ENCODE measurements at places on chromosomes 7 and 10.
A peak's percentile ranks its signal among the peaks of the same experiment; 100 is the strongest.

DNA sequence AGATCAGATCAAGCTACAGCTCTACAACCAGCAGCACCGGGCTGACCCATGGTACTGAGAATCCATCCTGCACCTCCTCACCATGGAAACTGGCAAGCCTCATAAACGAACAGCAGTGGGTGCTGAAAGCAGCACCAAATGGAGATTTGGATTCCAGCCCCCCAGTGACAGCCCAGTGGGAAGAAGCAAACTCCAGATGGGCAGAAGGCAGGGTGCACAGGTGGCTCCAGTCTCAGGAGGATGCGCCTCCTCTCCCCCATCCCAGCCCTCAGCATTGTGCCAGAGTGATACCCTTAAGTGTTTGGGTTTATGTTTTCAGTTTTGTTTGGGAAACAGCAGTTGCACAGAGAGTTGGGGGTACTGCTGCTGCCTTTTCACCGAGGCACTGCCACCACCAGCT, 20.6 kb upstream of the SMO start:
- no peak for DNase-seq

DNA sequence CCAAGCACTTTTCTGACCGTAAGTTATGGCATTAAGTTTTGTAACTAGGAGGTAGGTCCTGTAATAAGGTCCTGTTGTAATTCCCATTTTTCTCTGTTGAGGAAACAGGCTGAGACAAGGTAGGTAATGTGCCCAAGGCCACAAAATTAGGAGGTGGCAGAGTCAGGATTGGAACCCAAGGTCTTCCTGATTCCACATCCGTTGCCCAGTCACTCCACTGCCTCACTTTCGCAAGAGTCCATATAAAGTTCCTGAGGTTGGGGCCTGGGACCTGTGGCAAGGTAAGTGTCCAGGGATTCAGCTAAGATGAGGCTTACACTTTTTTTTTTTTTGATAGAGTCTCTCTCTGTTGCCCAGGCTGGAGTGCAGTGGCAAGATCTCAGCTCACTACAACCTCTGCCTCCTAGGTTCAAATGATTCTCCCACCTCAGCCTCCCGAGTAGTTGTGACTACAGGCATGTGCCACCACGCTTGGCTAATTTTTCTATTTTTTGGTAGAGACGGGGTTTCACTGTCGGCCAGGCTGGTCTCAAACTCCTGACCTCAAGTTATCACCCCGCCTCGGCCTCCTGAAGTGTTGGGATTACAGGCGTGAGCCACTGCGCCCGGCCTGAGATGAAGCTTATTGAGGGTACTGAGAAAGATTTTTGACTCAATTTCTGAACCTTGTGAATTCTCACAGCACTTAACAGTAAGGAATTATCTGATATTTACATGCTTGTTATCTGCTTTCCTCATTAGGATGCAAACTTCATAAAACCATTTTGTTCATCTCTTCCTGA, 20.3 kb upstream of the GNA12 start:
- no peak for DNase-seq

DNA sequence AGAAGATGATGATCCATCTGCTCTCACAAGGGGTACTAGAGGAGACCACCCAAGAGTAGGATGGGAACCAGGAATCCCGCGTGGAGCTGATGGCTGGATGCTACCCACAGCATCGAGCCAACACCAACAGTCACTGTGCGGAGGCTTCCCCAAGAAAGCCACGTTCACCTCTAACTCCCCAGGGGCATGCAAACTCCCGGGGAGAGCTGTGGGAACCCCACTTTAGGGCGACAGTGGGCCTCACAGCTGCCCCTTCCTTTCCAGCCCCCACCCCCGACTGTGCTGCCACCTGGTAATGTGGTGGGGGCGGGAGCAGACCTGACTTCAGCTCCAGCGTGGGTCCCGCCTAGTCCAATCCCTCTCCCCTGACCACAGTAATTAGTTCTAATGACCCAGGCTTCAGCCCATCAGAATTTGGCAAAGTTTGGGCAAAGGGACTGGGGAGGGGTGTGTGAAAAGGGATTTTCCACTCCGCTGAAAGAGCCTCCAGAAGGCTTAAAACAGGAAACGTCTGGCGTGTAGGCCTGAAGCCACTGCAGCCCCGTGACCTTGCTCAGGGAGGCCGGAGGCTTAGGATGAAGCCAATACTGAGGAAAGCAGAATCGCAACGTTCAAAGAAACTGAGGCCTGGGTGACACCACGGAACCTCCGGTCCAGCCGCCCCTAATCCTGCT, 20.3 kb downstream of the ASB13 start:
- DNase-seq, result no peak

DNA sequence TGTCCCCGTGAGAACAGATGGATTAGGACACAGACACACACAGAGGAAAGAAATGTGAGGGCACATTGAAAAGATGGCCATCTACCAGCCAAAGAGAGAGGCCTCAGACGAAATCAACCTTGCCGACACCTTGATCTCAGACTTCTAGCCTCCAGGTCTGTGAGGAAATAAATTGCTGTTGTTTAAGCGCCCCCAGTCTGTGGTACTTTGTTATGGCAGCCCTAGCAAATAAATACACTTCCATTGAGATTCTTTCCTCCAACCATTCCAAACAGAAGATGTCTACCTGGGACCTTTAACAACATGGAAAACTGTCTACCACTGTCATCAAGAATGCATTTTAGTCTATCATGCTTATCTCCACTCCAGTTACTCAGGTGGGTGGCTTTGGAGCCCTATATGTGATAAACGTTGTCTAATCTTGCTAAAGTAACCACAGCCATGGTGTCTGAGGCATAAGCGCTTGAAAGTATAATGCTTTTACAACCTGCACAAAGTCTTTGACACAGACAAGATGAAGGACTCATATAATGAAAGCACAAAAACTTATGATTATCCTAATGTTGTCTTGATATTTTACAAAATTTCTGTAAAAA, 244.3 kb downstream of the MTERF1 start:
- peak; percentile 2 for DNase-seq

DNA sequence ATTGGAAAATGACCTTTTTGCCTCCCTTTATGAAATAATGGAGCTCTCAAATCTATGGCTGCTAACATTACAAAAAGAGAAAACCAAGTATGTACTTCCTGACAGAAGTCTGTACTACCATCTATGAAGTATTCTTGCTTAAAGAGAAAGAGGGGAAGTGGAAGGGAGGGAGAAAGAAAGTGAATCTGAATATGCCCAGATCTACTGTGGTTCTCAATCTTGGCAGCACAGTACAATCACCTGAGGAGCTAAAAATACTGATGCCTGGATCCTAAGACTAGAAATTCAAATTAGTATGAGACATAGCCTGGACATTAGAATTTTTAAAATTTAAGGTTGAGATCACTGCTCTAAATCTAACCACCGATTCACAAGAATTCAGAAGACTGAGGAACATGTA, 85.2 kb downstream of the IGF2BP3 start:
- no peak for DNase-seq

DNA sequence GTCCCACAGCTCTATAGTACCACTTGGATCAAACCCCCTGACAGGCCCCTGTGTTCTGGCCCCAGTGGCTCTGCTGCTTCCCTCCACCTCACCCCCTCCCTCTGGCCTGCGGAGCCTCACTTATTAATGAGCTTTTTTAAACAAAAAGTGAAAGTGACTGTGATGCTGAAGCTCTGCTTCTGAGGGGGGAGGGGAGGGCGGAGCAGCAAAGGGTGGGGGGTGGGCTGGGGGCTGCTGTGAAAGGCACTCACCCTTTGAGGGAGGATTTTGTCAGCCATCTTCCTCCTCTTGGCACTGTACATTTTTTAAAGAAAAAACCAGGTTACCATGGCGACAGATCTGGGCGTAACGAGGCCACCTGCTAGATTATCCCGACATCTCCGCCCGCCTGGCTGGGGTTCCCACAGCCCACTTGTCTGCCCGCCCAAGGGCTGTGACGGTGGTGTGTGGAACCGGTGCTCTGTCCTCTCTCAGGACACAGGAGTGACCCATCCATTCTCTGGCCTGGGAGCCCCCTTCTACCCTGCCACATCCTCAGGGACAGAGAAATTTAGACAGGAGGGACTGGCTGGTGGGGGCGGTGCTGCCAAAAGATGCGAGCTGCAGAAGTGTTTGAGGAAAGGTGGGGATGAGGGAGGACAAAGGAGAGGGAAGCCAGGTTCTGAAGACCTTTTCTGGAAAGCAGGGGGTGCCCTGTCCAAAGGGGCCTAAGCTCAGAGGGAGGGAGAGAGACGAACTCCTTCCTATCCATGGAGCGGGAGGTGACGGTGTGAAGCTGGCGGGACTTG, 4.9 kb downstream of the SMARCD3 start:
- peak; percentile 39 for DNase-seq

- no peak for DNase-seq
These were observed 398.8 kb upstream of the NFE2L3 start for GRCh38 chr7:25752967-25753791.

DNA sequence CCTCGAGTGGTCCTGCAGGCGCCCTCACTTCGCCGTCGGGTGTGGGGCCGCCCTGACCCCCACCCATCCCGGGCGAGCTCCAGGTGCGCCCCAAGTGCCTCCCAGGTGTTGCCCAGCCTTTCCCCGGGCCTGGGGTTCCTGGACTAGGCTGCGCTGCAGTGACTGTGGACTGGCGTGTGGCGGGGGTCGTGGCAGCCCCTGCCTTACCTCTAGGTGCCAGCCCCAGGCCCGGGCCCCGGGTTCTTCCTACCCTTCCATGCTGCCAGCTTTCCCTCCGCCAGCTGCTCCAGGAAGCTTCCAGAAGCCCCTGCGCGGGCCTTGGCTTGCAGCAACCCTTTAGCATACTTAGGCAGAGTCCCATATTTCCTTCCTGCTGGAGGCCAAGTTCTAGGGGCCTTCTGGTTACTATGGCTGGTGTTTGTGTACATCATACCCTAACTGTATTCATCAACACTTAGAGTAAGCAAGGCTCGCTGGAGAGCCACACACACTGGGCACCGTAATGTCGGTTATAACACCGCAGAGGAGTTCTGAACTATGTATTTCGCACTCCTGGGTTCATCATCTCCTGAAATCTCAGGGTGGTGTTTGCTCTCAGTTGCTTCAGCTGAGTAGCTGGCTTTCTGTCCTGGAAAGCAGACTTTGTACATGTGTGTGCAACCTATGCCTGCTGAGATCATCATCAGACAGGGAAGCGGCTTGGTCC, 471 bp downstream of the MGMT start:
- no peak for DNase-seq

DNA sequence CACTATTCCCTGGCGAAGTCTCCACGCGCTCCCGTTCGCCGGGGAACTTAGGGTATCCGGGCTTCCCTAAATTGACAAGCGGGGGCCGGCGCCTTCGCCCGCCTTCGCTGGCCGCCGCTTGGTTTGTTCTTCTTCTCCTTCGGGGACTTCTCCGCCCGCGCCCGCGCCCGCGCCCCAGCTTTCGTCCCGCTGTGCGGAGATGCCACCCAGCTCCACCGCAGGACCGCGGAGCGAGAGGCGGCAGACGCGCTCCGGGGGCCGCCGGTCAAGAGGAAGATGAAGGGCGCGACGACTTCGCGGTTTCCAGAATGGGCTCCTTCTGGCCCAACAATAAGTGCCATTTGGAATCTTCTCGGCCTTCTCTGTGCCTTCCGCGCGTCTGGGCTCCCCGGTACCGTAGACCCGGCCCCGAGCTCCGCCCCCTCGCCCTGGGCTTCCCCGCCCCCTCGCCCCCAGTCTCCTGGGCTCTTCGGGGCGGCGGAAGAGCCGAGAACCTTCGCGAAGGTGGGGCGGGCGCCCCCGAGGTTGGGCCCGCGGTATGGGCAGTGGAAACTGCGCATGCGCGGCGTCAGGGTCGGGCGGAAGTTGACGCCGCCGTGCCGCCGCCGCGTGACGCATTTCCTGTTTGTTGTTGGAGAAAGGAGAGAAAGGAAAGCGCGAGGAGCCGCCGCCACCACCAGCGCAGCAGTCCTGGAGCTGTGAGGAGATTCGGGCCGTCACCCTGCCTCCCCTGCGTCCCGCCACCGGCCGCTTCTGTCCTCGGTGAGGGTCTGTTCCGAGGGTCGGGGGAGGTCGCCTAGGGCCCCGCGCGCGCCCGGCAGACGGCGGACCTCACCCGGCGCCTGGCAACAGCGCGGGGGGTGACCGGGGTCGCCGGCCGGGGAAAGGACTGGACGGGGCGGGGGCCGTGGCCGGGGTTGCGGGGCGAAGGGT, at the start of gene DNAJB6:
Gene DNAJB6, plus strand, starts transcription at position 622 of the 933 bp plus-strand sequence. CDS start 21,569 bp downstream, outside the sequence.
- peak; percentile 97 for DNase-seq

GRCh38 chr10:122567056-122567660, 6.6 kb downstream of the DMBT1 start:
- DNase-seq, result no peak

GRCh38 chr10:131513445-131513844, 201.9 kb upstream of the TCERG1L start:
- DNase-seq, result no peak

DNA sequence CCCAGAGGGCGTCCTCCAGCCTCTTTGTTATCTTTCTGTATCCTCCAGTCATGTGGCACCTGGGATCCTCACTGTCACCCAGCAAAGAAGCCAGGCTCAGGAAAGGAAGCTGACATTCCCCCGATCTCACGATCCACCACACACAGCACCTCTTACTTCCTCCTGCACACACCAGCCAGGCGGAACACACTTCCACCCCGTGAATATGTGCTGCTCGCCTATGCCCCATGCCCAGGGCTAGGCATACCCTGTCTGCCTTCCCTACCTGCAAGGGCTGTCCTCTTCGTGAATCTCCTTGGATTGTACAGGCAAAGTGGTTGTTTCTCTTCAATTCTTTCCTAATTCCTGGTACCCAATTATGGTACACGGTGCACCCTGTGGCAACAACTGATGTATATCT, 191.0 kb downstream of the TNS3 start:
- DNase-seq, result no peak

- DNase-seq, result no peak
These were observed 80.6 kb downstream of the PTPRZ1 start for GRCh38 chr7:121953601-121954000.

- no peak for DNase-seq
These were observed 509.0 kb upstream of the PODXL start for GRCh38 chr7:132065193-132065988.

GRCh38 chr7:126578338-126578737, 674.4 kb downstream of the GRM8 start:
- no peak for DNase-seq

GRCh38 chr10:91432175-91432574, 22.0 kb downstream of the HECTD2 start:
- no peak for DNase-seq

- DNase-seq, result no peak
These were observed 142.0 kb upstream of the PRKCQ start for GRCh38 chr10:6721964-6722615.

GRCh38 chr7:24717694-24718320, 39.5 kb downstream of the GSDME start:
- DNase-seq, result no peak

- DNase-seq, result no peak
These were observed 18.5 kb downstream of the MYH16 start for GRCh38 chr7:99290980-99291607.

- DNase-seq, result peak; percentile 58
These were observed 102.7 kb downstream of the FAM53B start for GRCh38 chr10:124641282-124642087.

DNA sequence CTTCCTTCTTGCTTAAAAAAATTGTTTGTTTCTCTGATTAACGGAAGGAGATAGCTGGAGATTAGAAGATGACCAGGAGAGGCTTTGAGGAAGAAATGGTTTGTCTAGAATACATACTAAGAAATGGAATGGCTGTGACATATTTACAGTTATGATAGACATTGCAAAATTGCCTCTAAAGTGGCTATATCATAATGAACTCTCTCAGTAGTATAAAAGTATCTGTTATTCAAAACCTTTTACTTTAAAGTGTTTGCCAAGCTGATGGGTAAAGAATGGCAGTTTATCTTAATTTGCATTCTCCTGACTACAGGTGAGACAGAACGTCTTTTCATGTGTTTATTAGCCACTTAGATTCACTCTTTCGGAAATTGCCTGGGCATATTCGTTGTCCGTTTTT, 28.7 kb downstream of the LRGUK start:
- DNase-seq, result no peak

Measured in CD4-positive, alpha-beta T cell treated with Interferon alpha-2 for 1 hour (primary cell).